SHP77 (cell line): ENCODE measurements at places on chromosomes 12 and 14.

DNA sequence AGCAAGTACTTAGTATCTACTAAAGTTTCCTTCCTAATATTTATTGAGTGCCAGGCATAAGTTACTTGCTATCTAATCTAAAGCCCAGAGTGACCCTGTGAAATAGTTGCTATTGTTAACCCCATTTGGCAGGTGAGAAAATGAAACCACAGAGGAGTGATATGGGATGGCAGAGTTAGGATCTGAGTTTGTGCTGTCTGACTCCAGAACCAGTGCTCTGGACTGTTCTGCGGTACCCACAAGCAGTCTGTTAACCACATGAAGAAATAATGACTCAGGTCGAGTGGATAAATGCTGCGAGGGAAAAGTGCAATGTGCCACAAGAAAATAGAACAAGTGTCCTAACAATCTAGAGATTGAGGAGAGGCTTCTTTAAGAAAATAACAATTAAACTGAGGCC is 60.7 kb upstream of the GZMB start:
- DNase-seq: no peak

DNA sequence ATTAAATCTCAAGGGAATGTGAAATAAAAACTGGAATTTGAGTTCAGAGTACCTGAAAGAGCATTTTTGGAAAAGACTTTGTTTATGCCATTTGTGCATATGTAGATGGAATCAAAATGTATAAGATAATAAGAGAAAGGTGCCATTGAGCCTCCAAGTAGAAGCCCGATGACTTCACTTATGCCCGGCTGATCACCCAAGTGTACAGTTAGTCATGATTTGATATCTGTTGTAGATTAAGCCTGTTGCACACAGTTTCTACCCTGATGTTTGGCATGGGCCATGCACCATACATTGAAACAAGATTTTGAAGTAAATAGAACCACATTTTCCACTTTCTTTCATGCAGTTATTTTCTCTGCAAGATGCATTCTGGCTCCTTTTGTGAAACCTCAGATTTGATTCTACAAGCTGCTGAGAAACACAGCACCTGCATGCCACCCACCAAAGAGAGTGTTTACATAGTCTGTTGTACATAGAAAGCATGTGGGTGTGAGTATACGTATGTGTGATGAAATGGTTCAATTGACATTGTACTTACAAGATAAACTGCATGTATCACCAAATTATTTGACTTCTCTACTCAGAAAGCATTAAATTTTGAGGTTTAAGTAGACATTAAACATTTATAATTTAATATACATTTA is 772.5 kb downstream of the DIO2 start:
- no peak for DNase-seq

GRCh38 chr12:95277139-95277538 is 59.5 kb downstream of the VEZT start:
- no peak for DNase-seq

GRCh38 chr12:76883151-76883550 is 4.3 kb upstream of the CSRP2 start:
- DNase-seq: no peak

DNA sequence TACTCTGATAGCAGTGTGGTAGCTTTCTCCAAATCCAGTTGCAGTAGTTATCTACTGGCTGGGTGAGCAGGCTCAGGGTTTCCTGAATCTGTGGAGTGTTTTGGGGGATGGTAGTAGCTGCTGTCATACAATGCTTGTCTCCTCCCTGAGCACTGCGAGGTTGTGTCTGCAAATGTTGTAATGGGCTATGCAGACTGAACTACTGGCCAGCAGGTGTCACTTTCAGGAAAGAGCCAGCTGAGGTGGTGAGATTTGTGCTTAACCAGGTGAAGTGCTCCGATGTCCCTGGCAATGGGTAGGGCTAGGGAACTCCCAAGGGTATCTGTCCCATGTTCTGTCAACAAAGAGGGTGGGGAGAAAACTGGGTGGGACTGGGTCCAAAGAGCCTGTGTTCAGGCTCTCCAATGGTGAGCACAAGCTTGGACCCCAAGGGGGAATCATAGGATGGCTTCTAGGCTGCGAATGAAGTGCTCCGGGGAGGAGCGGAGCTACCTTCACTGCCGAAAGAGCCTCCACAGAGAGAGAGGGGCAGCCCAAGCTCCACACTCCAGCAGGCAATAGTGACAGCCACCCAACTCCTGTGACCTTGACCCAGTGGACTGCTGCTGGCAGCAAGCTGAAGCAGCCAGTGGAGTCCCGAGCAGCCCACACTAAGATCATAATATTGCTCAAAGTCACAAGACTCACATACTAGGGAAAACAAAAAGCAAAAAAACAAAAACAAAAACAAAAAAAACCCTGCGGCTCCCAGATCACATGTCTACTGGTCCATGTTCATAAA is 1324.0 kb upstream of the USP15 start:
- DNase-seq: no peak

DNA sequence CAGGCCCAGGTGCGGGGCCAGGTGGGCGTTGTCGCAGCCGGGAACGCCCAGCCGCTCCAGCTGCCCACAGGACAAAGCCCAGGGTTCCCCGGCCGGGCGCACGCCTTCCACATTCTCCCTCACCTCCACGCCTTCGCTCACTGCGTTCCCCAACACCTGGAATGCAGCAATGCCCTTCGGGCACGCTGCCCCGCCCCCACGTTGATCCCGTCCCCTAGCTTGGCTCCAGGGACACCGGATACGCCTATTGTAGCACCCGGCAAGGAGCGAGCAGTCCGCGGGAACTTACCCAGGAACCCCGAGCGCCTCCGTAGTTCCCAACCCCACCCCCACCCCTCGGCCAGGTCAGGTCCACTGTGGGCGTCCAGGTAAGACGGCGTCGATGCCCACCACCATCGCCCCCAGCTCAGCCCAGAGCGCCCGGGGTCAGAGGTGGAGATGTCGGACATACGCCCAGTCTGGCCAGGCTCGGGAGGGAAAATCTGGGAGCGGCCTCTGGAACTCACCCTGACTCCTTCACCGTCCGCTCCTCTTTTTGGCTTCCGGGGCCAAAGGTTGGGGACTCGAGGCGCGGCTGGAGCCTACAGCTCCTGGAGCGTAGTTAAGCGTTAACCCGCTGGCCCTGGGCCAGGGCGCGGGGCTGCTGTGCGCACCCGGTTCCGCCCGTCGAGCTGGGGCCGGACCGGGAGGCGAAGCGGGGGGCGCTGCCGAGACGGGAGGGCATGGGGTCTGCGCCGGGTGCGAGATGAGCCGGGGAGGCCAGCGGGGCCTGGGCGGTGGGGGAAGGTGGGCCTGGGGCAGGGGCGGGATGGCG is 594 bp upstream of the CEP170B start:
- no peak for DNase-seq

- DNase-seq: no peak
Observed at GRCh38 chr14:83867566-83868225, 1662.2 kb upstream of the FLRT2 start.
